ENCODE measurements at places on chromosomes 13 and 19.

- DNase-seq, result peak; percentile 94
Observed at GRCh38 chr19:44499962-44500949, at the start of gene ZNF180. Gene ZNF180, minus strand, starts transcription at chr19:44500522. Its CDS starts 3,188 bp downstream, at chr19:44497334.

GRCh38 chr13:113582841-113583631 is 1.5 kb upstream of the TFDP1 start:
- no peak for DNase-seq

- no peak for DNase-seq
Observed at GRCh38 chr13:67273001-67273400, 42.9 kb upstream of the PCDH9 start.

DNA sequence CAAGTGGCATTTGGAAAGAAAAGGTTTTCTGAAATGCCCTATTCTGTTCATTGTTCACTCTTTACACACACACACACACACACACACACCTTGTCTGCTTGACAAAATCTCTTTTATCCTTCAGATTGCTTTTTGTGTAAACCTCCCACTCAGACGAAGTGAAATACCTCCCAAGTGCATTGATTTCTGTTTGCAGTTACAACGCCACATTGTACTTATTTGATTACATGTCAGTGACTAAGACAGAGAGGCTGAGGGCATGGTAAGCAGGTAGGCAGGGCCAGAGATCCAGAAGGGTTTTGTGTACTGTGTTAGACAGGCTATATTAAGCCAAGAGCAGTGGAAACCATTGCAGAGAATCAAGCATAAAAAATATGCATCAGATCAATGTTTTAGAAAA is 561.8 kb downstream of the GPC6 start:
- no peak for DNase-seq

- DNase-seq, result no peak
Observed at GRCh38 chr13:45439008-45439407, 20.8 kb upstream of the SLC25A30 start.

DNA sequence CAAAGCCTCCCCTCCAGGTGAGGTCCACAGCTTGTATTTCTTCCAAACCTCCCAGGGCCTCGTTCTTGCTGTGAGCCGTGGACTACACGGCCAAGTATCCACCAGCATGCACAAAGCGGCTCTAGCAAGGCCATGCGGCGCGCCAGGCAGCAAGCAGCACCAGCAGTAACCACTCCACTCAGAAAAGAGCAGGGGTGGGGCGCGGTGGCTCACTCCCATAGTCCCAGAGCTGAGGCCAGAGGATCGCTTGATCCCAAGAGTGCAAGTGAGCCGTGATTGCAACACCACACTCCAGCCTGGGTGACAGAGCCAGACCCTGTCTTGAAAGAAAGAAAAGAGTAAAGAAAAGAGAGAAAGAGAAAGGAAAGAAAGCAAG is 4.7 kb downstream of the CCDC8 start:
- no peak for DNase-seq

DNA sequence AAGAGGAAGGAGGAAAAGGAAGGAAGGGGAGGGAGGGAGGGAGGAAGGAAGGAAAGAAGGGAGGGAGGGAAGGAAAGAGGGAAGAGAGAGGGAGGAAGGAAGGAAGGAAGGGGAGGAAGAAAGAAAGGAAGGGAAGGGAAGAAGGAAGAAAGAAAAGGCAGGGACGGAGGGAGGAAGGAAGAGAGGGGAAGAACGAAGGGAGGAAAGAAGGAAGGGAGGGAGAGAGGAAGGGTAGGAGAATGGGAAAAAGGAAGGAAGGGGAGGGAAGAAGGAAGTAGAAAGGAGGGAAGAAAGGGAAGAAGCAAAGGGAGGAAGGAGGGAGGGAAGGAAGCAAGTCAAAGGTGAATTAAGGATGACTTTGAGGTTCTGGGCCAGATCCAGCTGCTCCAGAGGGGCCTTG is 3.0 kb downstream of the ACSBG2 start:
- DNase-seq, result no peak

DNA sequence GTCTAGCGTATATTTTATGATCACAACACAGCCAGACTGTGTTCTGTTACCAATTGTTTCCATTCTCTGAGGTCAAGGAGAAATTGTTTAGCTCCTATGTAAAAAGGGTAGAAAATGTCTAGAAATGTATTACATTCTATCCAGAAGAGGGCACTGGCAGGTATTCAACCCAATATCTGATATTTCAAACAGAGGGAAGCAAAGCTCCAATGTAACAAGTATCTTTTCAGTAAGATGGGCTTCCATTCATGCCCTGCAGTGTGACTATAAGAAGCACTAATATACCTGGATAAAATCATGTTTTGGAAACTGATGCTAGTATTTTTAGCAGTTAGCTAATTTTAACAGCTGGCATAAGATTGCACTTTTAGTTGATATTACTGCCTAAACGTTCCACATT is 312.7 kb downstream of the FGF14 start:
- no peak for DNase-seq

DNA sequence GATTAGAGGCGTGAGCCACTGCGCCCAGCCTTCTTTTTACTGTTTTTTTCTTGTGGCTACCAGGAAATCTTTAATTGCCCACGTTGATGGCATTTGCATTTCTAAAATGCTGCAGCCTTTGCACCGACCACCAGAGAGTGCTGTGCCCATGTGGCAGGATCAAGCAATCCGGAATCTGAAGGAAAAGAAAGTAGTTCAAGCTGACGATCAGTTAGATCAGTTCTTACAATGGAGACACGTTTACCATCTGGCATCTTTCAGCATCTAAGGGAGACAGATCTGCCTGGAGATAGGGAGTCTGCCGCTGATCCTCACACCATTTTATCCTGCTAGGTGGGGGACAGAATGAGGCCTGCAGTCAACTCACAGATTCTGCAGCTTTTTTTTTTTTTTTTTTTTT is 19.9 kb downstream of the TINCR start:
- DNase-seq, result peak; percentile 20
